Activated naive CD4-positive, alpha-beta T cell (primary cell): ENCODE measurements at places on chromosomes 3 and 15.

GRCh38 chr3:144058713-144059112 lies 87.1 kb downstream of the DIPK2A start:
- no peak for DNase-seq

DNA sequence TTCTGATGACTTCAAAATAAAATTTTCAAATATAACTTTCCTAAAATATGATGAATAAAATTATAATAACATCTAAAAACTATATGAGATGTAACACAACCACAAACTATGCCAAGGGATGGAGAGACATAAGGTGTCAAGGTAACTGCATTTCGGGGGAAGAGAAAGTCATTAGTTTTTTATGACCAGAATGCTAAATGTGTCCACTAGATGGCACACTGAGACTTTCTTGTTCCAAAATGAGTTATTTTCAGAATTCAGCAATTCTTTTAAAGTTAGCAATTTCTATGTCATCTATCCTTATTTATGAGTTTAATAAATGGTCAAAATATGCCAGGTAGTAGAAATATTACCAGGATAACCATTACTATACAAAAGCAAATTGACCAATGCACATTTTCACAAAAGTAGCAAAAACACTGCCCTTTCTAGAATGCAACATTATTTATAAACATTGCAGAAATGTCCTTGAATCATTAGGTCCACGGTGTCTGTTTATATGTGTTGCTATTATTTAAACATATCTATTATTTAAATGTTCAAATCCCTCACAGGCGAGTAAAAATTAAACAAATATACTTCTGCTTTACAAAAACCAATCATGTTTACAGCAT lies 374.2 kb downstream of the PLCL2 start:
- DNase-seq = no peak

- DNase-seq = no peak
These were observed 2.8 kb downstream of the VIPR1 start for GRCh38 chr3:42505128-42505848.

- no peak for DNase-seq
These were observed at the start of gene TRAK1 for GRCh38 chr3:42090973-42091731. TSS of gene TRAK1 (plus strand) at chr3:42091357. CDS start at chr3:42091470, 113 bp downstream.

- no peak for DNase-seq
These were observed 107.8 kb downstream of the MBNL1 start for GRCh38 chr3:152376351-152377183.

GRCh38 chr3:46471371-46471914 lies 6.7 kb upstream of the LTF start:
- DNase-seq = no peak

- DNase-seq = no peak
These were observed 144.8 kb downstream of the TPRA1 start for GRCh38 chr3:127445581-127446343.
